ENCODE measurements at places on chromosomes 11 and 22.

DNA sequence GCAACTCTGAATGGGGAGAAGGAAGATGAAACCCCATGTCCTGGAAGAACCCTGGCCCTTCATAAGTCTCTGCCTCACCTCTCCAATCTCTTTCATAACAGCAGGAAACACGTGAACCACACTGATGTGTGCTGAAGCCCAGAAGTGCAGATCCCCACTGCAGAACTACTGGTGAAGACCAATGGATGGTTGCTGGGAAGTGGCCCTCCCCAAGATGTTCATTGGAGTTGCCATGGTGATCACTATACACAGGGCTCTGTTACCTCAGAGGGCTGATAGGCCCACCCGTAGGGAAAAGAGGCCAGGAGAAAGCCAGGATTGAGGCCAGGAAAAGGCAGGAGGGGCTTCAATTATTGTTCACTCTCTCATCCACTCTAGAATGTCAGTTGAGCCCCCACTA lies 11.6 kb downstream of the TST start:
- DNase-seq, result no peak

DNA sequence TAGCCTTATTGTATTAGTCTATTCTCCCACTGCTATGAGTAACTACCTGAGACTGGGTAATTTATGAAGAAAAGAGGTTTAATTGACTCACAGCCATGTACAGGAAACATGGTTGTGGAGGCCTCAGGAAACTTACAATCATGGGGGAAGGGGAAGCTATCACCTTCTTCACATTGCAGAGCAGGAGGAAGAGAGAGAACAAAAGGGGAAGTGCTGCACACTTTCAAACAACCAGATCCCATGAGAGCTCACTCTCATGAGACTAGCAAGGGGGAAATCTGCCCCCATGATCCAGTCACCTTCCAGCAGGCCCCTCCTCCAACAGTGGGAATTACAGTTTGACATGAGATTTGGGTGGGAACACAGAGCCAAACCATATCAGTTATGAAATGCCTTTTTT lies 179.4 kb downstream of the ARHGAP42 start:
- no peak for DNase-seq

DNA sequence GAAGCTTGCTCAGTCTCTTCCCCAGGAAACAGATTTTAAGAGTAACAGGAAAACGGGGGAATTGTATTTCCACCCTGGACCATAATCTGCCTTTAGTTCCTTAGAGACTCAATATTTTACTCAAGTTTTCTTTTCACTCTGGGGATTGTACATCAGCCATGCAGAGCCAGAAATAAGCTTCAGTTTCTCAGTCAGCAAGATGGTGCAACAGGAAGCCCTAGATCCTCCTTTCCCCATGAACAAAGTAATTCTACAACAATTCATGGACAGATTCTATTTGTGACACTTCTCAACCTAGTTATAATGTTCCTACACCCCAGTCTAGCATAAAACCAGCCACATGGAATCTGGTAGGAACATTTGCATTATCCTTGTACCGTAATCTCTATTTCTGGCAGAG lies 24.7 kb downstream of the OR8B2 start:
- no peak for DNase-seq

GRCh38 chr22:27801616-27802345 lies at the start of gene MN1:
Gene MN1 (minus strand): TSS chr22:27801756. CDS start chr22:27800543, 1,213 bp downstream.
- peak; percentile 31 for DNase-seq

GRCh38 chr22:23187871-23188700 lies 7.8 kb downstream of the BCR start:
- DNase-seq, result no peak

DNA sequence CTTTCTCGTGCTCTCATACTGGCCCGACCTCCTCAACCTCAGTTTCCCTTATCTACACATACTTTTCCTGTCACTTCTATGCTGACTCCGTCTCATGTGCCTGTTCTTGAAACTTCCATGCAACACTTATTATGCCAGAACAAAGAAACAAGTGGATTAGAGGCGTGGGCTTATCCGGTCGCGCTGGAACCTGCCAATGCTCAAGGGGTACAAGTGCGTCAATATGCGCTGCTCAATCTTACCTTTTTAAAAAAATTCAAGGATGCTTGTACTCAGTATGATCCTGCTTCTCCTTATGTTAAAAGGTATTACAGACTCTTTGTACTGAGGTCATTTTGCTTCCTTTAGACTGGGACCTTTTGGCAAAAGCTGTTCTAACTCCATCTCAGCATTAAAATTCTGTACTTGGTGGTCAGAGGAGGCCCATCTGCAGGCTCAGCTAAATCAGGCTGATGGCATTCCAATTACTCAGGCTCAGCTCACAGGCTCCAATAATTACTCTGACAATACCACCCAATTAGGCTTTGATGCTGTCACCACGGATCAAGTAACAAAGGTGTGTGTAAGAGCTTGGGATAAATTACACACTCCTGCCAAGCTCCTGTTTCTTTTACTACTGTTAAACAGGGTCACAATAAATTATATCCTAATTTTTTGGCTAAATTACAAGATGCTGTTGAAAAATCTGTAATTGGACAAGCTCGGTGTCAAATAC lies 26.3 kb upstream of the ALDH3B2 start:
- DNase-seq, result no peak

DNA sequence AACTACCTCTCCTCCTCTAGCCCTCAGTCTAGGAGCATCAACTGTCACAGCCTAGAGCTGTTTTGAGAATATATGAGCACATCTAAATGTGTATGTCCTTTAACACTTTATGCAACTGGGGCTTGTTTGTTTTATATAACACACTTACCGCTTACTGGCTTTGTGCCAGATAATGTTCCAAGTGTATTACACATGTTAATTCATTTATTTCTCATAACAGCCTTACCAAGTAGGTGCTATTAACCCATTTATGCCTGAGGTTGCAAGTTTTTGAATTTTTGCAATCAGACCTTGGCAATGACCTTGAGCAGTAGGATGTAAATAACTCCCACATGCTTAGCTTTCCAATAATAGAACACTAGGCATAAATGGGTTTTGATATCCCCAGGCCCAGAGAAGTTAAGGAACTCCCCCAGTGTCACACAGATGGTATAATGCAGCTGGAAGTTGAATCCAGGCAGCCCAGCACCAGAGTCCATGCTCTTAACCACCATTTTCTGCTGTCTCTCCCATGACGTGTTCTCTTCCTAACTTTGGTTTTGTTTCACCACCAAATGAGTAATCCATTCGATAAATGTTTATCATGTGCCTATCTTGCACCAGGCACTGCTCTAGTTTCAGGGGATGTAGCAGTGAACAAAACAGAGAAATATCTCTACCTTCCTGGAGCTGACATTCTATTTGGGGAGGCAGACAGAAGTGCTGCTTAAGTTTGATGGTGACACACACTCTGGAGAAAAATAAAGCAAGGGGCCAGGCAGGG lies 23.1 kb downstream of the PRDM11 start:
- DNase-seq, result no peak

GRCh38 chr11:45661439-45662055 lies 3.9 kb downstream of the CHST1 start:
- DNase-seq, result no peak

GRCh38 chr22:40128989-40129388 lies 48.7 kb upstream of the TNRC6B start:
- DNase-seq, result no peak

DNA sequence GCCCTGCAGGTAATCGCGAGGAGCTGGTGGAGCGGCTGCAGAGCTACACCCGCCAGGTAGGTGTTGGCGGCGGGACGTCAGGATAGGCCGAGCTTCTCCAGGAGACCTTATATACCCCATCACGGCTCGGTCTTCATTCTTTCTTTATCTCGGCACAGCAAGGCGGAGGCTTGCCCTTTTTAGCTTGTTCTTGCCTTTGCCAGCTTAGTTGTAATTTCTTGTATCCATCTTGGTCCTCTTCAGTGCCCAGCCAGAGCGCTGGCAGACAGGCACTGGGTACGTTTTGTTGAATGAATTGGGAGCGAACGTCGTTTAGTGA lies 459 bp downstream of the SF3B2 start:
- no peak for DNase-seq

DNA sequence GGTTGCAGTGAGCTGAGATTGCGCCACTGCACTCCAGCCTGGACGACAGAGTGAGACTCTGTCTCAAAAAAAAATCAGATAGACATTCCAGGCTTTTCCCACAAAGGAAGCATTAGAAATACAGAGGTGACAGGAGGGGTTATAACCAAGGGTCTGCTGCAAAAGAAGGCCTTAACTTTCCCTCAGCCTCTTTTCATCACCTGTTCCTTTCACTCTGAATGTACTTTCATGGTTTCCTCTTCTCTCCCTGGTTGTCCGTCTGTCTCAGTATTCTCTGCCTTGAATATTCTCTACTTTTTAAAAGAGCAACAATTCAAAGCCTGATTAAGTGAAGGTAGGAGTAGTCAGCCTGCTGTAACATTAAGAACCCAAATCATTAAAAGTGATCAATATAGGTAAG lies 50.2 kb downstream of the CELF1 start:
- no peak for DNase-seq

DNA sequence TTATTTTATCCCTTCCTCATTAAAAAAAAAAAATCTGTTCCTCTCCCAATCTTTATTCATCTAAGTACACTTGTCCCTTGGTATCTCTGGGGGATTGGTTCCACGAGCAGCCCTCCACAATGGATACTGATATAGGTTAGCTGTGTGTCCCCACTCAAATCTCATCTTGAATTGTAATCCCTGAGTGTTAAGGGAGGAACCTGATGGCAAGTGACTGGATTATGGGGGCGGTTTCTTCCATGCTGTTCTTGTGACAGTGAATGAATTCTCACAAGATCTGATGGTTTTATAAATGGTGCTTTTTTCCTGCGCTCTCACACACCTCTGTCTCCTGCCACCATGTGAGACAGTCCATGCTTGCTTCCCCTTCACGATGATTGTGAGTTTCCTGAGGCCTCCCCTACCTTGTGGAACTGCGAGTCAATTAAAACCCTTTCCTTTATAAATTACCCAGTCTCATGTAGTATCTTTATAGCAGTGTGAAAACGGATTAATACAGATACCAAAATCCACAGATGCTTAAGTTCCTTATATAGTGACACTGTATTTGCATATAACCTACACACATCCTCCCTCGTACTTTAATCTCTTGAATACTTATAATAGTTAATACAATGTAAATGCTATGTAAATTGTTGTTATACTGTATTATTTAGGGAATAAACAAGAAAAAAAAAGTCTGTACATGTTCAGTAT lies 62.0 kb downstream of the PACS1 start:
- no peak for DNase-seq

DNA sequence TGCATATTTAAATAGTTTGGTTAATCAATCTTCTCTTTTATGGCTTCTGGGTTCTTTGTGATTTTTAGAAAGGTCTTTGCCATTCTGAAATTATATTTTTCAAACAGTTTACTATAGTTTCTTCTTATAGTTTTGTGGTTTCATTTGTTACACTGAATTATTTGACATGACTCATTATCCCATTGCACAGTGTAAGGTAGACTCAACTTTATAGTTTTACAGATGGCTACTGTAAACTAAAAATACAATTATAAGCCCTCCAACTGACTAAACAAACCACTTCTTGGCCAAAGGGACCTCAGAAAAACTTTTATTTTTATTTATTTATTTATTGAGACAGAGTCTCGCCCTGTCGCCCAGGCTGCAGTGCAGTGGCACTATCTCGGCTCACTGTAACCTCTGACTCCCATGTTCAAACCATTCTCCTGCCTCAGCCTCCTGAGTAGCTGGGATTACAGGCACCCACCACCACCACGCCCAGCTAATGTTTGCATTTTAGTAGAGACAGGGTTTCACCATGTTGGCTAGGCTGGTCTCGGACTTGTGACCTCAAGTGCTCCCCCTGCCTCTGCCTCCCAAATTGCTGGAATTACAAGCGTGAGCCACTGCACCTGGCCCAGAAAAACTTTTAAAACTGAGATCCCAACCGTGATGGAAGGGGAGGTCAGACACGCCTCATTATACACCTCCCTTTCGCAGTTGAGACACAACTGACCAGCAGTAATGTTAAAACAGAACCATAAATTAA lies 14.1 kb upstream of the RAC2 start:
- no peak for DNase-seq

DNA sequence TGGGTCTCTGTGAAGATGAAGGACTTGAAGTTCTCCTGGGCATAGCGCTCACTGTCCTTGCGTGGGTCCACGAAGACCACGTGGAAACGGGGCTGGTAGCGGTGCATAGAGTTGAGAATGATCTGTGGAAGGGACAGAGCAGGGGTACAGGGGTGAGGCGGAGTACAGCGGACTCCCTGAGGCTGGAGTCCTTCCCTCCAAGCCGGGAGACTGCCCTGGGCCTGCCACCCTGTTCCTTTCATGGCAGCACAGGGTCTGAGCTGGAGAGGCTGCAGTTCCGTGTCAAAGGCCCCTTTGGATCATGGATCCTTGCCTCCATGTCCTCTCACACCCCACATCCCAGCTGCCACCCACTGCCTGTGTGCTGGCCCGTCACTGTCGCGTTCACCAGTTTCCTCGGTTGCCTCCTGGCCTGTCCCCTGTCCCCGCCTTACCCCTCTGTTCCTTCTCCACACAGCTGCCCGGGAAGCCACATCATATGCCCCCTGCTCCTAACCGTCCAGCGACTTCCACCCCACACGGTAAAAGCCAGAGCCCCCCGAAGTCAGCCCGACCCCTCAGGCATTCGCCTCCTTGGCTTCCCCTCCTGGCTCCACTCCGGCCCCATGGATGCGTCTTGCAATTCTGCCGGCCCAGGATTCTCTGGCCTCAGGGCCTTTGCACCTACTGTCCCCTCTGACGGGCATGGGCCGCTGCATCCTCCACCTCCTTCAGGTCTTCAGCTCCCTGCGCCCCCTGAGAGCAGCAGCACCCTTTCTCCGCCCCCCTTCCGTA lies 3.4 kb upstream of the NUDT8 start:
- no peak for DNase-seq

DNA sequence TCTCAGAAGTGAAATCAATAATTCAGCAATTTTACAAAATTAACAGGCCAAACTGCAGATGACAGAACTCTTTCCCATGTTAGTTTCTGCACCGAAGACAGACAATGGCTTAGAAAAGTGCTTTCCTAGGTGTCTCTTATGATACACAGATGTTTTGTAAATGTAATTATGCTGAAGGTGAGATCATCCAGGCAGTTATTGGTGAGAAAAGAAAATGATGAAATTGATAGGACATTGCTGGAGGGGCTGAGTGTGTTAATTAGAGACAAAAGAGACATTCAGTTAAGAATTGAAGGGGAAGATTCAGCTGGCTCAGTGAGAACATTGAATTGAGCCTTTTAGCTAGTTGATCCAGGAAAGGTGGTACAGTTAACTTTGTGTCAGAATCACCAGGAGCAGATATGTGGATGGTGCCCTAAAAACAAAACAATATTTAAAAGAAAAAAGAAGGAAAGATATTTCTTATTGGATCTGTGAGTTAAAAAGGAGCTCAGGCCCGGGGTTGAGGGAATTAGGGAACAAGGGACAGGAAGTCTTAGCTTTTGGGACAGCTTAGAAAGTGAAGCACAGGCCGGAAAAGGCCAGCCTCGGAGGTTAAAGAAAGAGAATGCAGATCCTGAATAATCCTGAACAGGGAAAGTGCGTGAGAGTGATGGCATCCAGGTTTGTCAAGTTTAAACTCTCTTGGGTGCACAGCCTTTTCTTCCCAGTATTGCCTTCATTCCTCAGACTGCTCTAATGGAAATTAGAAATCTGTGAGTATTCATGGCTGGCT lies 16.9 kb downstream of the ARHGAP42 start:
- DNase-seq, result no peak

Measured in T-helper 2 cell (primary cell).